Tongue (tissue), 3 donors: ENCODE measurements at places on chromosomes 2 and 18. TPM values are rescaled to one million over a fixed set of nuclear protein-coding genes. Genes with fewer than 3 reads are reported as not detected.

DNA sequence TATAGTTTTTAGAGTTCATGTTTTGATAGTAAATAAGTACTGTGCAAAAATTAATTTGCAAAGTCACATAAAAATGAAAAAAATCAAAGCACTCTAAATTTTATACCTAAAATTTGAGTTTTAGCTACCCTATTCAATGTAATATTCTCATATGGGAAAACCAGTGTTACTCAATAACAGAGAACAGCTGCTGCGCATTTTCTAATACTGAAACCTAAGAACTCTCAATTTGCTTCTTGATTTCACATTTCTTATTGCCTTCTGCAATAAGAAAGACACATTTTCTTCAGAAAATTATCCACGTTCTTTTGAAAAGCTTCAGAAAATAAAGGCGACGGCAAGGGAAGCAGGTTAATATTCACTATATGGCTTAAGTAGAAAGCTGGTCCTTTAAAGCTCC is 199.1 kb upstream of the CCDC150 start:
- peak; percentile 21 for DNase-seq

DNA sequence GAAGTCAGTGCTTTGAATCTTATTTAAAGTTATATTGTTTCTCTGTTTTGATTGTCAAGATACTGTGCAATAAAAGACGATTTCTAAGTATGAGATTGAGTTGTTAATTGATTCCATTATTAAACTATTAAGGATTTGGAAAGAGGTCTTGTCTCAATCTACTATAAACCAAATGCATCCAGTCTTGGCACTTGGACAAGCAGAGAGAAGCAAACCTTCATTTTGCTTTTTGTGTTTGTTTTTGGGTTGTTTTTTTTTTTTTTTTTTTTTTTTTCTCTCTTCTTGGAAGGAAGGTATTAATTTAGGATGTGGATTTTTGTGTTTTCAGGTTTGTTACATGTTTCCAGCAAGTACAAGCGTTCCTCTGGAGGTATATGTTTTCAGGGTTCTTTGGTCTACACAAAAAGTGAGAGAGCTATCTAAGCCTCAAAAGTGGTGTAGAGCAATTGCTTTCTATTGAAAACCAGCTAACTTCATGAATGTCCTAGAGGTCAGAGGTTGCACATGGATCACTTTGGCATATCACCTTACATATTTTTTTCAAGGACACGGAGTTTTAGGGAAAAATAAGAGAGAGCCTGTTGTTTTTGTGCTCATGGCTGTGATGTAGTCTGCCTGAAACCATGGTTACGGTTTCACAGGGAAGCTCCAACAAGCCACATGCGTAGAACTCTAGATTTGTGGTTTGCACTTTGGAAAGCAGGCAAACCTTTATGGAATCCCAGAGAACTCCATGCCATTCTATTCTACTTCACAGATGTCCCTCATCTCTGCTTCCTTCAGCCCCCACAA is 1.8 kb downstream of the PRKCE start:
- peak; percentile 13 for DNase-seq

GRCh38 chr2:74181739-74182138 is 3.1 kb upstream of the MOB1A start:
- peak; percentile 28 for DNase-seq

- peak; percentile 67 for DNase-seq
Observed at GRCh38 chr2:130807659-130808385, 28.9 kb upstream of the ARHGEF4 start.

DNA sequence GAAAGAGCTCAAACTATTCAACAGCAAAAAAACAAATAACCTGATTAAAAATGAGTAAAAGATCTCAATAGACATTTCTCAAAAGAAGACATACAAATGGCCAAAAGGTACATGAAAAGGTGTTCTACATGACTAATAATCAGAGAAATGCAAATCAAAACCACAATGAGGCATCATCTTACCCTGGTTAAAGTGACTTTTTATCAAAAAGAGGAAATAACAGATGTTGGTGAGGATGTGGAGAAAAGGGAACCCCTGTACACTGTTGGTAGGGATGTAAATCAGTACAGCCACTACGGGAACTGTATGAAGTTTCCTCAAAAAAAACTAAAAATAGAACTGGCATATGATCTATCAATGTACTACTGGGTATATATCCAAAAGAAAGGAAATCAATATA is 39.8 kb upstream of the TMEM163 start:
- no peak for DNase-seq

- no peak for DNase-seq
Observed at GRCh38 chr2:109280804-109281203, 151.8 kb downstream of the SH3RF3 start.

- DNase-seq, result peak; percentile 82
Observed at GRCh38 chr2:37472959-37473358, 128.5 kb downstream of the QPCT start.

DNA sequence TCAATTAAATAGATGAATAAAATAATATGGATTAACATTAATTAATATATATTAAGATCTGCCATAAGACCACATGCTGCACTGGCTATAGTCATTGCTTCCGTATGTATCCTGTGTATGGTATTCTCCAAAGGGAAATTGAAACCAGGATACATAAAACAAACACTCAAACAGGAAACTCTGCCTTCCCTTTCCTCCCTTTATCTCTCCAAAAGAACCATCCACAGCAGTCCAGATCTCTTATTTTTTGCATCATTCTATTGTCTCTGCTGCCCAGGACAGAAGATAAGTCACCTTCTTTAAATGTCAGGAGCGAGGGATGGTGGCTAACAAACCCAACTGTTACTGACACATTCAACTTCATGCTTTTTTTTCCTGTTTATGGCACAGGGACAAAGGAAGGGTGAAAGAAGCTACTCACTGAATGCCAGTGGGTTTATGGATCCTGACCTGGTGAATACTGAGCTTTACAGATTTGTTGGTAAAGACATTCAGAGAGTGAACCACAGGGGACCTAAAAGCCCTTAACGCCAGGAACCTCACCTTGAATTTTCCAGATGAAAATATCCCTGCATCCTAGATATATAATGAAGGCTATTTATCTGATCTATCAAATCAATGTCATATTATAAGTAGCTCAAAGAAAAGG is 67.5 kb downstream of the CSRNP3 start:
- DNase-seq, result no peak

GRCh38 chr2:44200759-44201158 is 32.1 kb downstream of the PPM1B start:
- DNase-seq, result no peak

- no peak for DNase-seq
Observed at GRCh38 chr2:160515120-160515519, 21.5 kb upstream of the RBMS1 start.

- no peak for DNase-seq
Observed at GRCh38 chr18:5066380-5066977, 130.6 kb downstream of the AKAIN1 start.

- DNase-seq, result no peak
Observed at GRCh38 chr18:23257686-23258565, 122.6 kb downstream of the CABLES1 start.

DNA sequence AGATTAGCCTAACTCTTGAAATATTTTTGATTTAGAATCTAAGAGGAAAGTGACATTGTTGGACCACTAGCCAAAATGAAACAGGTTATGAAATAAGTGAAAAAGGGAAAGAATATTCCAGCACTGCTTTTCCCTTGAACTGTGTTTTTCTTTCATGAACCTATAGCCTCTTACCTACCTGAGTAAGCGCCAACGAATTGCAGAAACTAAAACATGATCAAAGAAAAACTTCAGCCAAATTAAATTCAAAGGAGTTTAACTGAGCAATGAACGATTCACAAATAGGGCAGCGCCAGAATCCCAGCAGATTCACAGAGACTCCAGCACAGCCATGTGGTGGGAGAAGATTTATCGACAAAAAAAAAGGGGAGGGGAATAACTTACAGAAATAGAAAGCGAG is 518.6 kb downstream of the PIK3C3 start:
- DNase-seq, result no peak

GRCh38 chr2:131521961-131522781 is 5.5 kb upstream of the CCDC74A start:
- no peak for DNase-seq

GRCh38 chr18:64956465-64956864 is 794.3 kb upstream of the CDH7 start:
- no peak for DNase-seq

- DNase-seq, result peak; percentile 93
Observed at GRCh38 chr18:75638776-75639471, 211.4 kb upstream of the SMIM21 start.

DNA sequence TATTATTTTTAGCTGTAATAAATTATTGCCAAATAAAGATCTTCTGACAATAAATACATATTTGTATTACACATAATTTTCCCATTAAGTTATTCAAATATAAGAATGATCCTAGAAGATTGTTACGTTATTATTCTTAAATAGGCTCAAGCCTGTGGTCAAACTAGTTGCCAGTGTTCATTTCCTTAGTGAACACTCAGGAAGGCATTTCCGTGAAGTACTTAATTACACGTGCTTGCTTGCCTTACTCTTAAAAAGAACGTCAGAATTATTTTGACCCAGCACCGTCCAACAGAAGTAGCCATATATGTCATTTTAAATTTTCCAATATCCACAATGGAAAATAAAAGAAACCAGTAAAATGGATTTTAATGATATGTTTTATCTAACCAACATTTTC is 249.8 kb downstream of the TXNL1 start:
- no peak for DNase-seq

DNA sequence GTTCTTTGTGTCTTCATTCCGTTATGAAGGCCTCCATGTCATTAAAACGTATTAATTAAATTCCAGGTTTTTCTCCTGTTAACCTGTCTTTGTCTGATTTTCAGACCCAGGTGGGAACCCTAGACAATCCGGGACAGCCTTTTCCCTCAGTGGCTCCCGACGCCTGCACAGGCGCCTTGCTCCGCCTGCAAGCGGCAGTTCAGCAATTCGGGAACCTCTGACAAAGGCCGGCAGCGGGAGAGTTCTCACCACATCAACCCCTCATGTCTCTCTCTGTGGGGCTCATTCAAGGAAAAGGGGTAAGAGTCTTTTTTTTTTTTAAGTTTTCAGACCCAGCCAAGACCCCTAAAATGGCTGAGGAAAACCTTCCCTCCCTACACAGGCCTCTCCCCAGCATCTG is 259.8 kb upstream of the SALL3 start:
- DNase-seq, result no peak

GRCh38 chr2:8170552-8171327 is 511.1 kb upstream of the ID2 start:
- DNase-seq, result no peak

DNA sequence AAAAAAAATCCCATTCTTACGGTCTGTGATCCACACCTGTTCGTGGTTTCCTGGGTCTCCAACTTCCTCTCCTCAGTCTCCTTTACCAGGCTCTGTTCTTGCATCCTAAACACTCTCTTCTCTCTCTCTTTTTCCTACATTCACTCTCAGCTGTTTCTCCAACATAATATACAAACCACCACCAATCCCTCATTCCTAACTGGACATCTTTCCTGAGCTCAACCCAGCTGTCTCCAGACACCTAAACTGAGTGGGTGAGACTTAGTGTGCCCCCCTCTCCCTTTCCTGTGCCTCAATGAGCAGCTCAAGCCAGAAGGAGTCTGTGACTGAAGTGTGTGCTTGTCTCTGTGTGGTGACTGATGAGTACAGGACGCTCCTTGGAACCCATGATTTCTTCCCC is 59.4 kb downstream of the LIPG start:
- no peak for DNase-seq

GRCh38 chr2:127261804-127262406 is 32.0 kb downstream of the ERCC3 start:
- peak; percentile 38 for DNase-seq

- DNase-seq, result no peak
Observed at GRCh38 chr18:35528749-35529274, 31.1 kb upstream of the INO80C start.

GRCh38 chr2:190858817-190859216 is 21.8 kb upstream of the GLS start:
- peak; percentile 52 for DNase-seq

GRCh38 chr18:72940986-72941385 is 73.2 kb upstream of the NETO1 start:
- peak; percentile 9 for DNase-seq

GRCh38 chr2:38192976-38193375 is 117.0 kb upstream of the CYP1B1 start:
- no peak for DNase-seq

DNA sequence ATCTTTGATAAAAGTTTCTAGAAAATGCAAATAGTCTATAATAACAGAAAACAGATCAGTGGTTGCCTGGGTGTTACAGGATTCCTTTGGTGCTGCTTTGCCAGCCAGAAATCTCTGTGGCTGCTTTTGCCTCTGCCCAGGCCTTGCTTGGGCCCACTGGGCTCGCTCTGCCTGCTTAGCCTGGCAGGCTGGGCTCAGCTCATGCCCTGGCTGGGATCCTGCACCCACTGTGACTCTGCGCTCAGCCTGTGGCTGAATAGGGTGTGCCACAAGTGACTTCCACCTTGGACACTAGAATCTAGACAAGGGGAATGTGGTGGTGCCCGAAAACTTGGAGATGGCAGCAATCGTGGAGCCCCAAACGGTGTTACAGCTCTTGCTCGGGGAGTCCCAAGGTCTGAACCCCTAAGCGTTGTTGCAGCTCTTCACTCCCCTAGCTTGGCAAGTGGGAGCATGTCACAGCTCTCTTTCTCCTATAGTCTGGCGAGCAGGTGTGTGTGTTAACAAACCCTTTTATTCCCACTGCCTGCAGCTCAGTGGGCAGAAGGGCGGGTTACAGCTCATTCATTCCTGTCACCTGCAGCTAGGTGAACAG is 50.9 kb downstream of the FBXO48 start:
- DNase-seq, result no peak

DNA sequence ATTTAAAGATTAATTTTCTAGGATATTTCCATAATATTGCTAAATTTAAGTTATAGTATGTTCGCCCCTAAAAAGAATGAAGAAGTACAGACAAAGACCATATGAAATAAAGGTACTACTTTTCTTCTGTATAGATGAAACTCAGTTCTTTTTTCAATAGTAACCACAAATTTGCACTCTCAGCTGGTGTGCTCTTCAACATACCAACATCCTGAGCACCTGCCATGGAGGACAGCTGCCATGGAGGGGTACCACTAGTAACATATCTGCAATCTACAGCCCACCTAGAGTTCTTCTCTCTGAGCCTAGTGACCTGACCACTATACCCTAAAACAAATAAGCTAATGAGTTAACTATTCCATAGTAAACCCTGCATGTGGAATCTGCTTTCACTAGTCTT is 36.8 kb upstream of the ERCC3 start:
- no peak for DNase-seq

The POMC gene
- 7.7 TPM for total RNA-seq

The REG1B gene
- total RNA-seq, result not detected

The CAPN13 gene
- 0.51 TPM for total RNA-seq

The CHRND gene
- 34.2 TPM for total RNA-seq

The MAL gene
- 16.9 TPM for total RNA-seq

The SERPINB5 gene
- 25.3 TPM for total RNA-seq

The ACMSD gene
- total RNA-seq, result not detected

The CRYGC gene
- total RNA-seq, result not detected

The MEP1B gene
- 0.10 TPM for total RNA-seq

The BOLA3 gene
- 38.4 TPM for total RNA-seq

The C2orf78 gene
- not detected for total RNA-seq

The LINC00305 gene
- not detected for total RNA-seq

The ECEL1 gene
- total RNA-seq, result 0.31 TPM

The CNGA3 gene
- 0.51 TPM for total RNA-seq
